Left lung (tissue), 14 donors: ENCODE measurements at places on chromosomes 3 and 15. TPM values are rescaled to one million over a fixed set of nuclear protein-coding genes. Genes with fewer than 3 reads are reported as not detected.

GRCh38 chr3:138440596-138440995 is 6.2 kb downstream of the ESYT3 start:
- no peak for DNase-seq

DNA sequence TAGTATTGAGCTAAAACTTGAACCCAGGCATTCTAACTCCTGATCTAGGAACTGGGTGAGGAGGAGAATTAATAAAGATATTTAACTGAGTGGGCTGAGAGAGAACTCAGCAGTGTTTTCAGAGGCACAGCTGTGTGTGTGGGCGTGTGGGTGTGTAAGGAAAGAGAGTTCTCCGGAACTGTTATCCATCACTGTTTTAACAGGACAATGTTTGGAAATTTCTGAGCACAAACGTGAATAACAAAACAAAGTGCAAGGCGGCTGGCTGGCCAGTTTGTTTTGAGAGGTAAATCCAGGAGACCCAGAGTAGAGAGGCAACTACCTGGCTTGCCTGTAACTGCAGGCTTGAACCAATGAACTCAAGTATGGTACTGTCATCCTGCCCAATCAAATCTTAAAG is 5.0 kb upstream of the PTPN9 start:
- no peak for DNase-seq

GRCh38 chr3:187729598-187729997 is 15.7 kb downstream of the BCL6 start:
- DNase-seq = no peak

DNA sequence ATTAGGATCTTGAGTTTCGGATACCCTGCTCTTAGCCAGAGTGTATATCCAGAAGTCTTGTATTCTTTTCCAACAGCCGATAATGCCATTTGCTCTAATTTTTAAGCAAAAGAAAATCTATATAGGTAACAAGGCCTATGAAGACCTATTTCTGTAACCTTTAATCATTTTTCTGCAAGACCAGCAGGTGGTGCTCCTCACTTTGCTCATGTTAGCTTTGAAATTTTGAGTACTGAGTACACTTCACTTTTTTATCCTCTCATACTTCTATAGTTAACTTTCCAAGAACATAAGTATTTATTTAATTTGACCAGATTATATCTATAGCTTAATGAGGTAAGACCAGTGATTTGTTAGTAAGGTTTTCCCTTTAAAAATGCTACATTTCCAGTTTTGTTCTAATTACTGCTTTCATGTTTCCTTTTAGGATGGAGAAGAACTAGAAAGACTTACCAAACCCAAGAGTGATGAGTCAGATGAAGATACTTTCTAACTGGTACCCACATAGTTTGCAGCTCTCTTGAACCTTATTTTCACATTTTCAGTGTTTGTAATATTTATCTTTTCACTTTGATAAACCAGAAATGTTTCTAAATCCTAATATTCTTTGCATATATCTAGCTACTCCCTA is 20.5 kb downstream of the SLC35A5 start:
- DNase-seq = peak; percentile 65

GRCh38 chr15:88646951-88647350 is 8.1 kb downstream of the ISG20 start:
- DNase-seq = no peak

DNA sequence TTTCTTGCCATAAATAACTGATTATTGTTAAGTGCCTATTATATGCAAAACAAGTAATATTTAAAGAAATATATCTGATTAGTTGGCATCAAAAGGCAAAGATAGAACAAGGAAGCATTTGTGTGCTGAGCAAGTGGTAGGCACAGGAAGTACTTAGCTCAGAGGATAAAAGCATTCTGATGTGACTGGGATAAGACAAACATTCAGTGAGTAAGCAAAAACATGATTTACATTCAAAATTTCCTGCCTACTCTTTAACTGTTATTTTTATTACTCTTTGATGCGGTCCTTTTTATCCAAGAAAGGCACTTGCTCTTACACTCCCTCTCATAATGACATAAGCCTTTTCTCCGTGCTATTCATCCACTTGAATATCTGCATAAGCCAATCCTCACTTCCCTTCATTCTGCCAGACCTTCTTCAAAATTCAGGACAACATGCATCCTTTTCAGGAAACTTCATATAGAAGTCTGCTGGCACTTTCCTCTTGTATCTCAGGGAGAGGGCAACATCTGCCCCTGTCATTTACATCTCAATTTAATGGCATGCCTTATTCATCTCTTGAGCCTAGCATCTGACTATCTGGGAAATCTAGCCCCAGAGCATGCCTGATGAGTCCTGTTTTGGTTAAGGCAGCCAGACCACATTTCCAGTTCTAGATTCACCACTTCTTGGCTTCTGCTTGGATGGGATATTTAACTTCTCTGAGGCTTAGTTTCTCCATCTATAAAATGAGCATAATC is 478.2 kb upstream of the ROBO2 start:
- no peak for DNase-seq

DNA sequence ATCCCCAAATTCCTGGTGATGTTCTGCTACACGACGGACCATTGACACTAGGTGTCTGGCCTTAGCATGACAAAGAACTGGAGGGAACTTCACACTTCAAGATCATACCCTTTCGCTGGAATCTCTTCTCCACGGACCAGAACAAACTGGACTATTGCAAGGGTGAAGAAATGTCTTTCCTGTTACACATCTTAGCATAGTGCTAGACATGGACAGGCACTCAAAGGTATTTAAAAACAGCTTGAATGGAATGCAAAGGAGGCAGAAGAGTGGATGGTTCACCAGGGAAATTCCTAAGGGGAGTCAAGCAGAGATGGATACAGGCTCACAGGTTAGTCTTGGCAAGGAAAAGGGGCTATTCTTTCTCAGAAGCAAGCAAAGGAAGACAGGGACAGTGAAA is 33.5 kb upstream of the PDZRN3 start:
- no peak for DNase-seq

- DNase-seq = no peak
These were observed 891.1 kb downstream of the TUSC7 start for GRCh38 chr3:117600666-117601065.

- no peak for DNase-seq
These were observed 87.3 kb downstream of the DHX30 start for GRCh38 chr3:47890126-47890827.

DNA sequence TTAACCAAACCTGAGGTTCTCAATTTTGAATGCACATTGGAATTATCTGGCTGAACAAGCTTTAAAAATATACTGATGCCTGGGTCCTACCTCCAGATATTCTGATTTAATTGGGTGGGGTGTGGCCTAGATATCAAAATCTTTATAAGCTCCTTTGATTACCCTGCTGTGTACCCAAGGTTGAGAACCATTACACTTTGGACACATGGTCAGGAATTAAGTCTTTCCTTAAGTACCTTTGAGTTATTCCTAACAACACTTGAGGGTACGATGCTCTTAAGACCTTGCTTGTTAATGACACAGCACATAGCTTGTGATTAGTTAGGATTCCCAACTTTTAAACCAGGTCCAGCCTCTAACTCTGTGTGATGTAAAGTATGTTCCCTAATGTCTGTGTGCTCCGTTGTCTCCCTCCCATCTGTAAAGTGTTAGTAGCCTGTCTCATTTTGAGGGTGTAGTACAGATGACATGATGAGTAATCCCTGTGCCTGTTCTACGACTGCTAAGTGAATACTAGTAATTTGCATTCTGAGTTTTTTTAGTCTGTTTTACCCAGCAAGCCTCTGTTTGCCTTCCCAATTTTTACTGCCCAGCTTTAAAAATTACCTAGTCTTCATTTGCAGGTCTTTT is 154.9 kb downstream of the KLHL25 start:
- DNase-seq = no peak

- DNase-seq = no peak
These were observed 75.3 kb downstream of the SSR3 start for GRCh38 chr3:156479604-156480003.

DNA sequence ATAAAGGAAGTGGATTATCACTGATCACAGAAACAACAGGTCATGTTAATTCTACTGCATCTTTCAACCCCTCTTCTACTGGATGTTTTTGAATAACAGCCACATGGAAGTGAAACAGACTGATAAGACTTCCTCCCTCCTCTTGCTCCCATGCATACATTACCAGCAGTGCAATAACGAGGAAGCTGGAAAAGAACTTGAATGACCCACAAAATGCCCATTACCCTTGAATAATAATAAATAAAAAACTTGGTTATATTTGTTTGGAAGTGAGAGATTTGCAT is 51.6 kb downstream of the RARB start:
- no peak for DNase-seq

GRCh38 chr3:152026033-152026556 is 152.7 kb downstream of the SUCNR1 start:
- no peak for DNase-seq

- no peak for DNase-seq
These were observed 15.4 kb downstream of the RTP1 start for GRCh38 chr3:187212705-187213104.

GRCh38 chr15:82122746-82123400 is 77.1 kb upstream of the MEX3B start:
- DNase-seq = no peak

- DNase-seq = no peak
These were observed 911.4 kb downstream of the EPHA3 start for GRCh38 chr3:90018779-90019178.

DNA sequence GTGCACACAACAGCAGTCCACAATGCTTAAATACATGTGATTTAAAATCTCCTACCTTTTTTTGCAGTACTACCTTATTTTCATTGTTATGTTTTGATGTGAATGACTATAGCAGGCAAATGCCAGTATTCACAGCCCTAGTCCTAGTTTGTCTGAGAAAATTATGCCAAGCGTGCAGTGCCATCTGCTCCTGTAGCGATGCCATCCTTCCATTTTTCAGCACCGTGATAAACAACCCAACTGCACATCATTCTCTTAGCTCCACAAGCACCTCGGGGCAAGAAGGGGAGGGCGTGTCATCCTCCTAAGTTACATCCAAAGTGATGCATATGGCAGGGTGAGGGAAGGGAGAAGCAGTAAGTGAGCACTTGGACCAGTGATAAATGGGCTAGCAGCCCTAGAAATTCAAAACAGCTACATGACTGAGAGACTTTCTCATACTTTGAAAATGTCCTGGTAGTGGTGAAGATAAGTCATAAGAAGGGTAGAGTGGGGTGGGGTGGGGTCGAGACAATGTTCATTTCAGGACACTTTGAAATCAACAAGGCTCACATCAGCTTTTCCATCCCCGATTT is 198.8 kb downstream of the LSAMP start:
- no peak for DNase-seq

- no peak for DNase-seq
These were observed 11.7 kb upstream of the ADAMTS17 start for GRCh38 chr15:100353449-100353848.

GRCh38 chr15:42737529-42738328 is 801 bp upstream of the CDAN1 start:
- no peak for DNase-seq

GRCh38 chr15:25673351-25673750 is 189.8 kb downstream of the ATP10A start:
- DNase-seq = no peak

GRCh38 chr3:170724599-170725280 is 138.9 kb upstream of the SLC7A14 start:
- DNase-seq = no peak

- no peak for DNase-seq
These were observed 252.2 kb upstream of the IGF1R start for GRCh38 chr15:98395974-98396610.

GRCh38 chr3:135807879-135808278 is 157.6 kb upstream of the PPP2R3A start:
- DNase-seq = no peak

- DNase-seq = peak; percentile 46
These were observed 15.3 kb downstream of the H1-8 start for GRCh38 chr3:129558081-129558771.

GRCh38 chr3:18012436-18012835 is 270.0 kb upstream of the TBC1D5 start:
- DNase-seq = no peak

The FBXO40 gene
- total RNA-seq = 0.03 TPM

The FURIN gene
- total RNA-seq = 114 TPM

The CASR gene
- total RNA-seq = not detected

The NEDD4 gene
- 15.0 TPM for total RNA-seq

The TMEM89 gene
- not detected for total RNA-seq

The IL17RC gene
- total RNA-seq = 20.4 TPM

The C3orf85 gene
- not detected for total RNA-seq

The MAP6D1 gene
- total RNA-seq = 0.38 TPM

The KIF9 gene
- total RNA-seq = 8.4 TPM

The GNAT1 gene
- not detected for total RNA-seq

The LMCD1 gene
- total RNA-seq = 84.8 TPM

The VEPH1 gene
- total RNA-seq = 143 TPM

The DUOXA1 gene
- 135 TPM for total RNA-seq

The ZPLD1 gene
- 0.21 TPM for total RNA-seq

The FAM81A gene
- total RNA-seq = 1.9 TPM

The ITIH1 gene
- total RNA-seq = not detected

The CIP2A gene
- 3.8 TPM for total RNA-seq

The NRG4 gene
- total RNA-seq = 0.32 TPM

The ECE2 gene
- total RNA-seq = not detected

The CNTN6 gene
- total RNA-seq = 5.4 TPM

The CIDEC gene
- not detected for total RNA-seq

The EPHA3 gene
- total RNA-seq = 6.2 TPM

The MKRN2OS gene
- total RNA-seq = 1.6 TPM

The CPNE9 gene
- total RNA-seq = 0.21 TPM
